Epithelial cell of proximal tubule (primary cell): ENCODE measurements at places on chromosomes 16 and 17.
A peak's percentile ranks its signal among the peaks of the same experiment; 100 is the strongest.

- DNase-seq: no peak
Observed at GRCh38 chr17:62573480-62574117, 53.9 kb upstream of the MRC2 start.

- no peak for DNase-seq
Observed at GRCh38 chr16:22901563-22901962, 87.6 kb downstream of the HS3ST2 start.

- DNase-seq: no peak
Observed at GRCh38 chr17:81558941-81559806, 7.0 kb upstream of the FAAP100 start.

GRCh38 chr16:75011634-75012307 is 12.9 kb downstream of the ZNRF1 start:
- peak; percentile 51 for DNase-seq

- DNase-seq: no peak
Observed at GRCh38 chr16:50478773-50479149, 69.4 kb upstream of the NKD1 start.

DNA sequence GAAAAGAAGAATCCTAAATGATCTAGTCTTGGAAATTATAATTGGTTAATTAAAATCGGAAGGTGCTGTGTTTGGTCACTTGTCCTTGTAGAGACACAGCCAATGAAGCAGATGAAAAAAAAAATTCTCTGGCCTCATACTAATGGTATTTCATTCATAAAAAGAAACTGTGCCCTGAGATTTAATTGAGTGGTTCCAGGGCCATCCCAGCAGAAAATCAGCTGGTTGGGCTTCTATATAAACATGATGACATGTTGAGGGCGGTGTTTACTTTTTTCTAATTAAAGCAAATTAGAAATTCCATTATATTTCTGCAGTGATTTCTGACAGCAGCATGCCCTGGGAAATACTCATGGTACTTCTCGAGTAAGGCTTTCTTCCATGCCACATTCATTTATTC is 191.9 kb upstream of the KCNJ16 start:
- DNase-seq: no peak

DNA sequence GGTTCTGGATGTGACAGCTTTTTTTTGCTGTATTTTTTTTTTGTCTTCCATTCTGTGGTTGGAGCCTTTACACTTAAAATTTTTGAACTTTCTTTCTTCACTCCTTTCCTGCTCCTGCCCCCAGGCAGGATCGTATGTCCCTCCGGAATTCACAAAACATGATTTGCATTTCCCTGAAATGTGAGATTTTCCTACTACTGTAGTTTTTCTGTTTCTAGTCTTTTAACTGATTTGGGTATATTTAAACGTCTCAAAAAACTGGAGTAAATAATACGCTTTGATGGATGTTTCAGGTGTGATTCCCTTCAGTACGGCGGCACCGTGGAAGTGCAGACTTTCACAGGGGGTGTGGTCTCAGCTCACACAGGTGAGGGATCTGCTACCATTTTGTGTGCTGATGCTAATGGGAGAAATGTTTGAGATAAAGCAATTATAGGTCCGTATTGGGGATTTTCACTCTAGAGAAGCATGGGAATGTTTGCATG is 686 bp downstream of the SRCAP start:
- no peak for DNase-seq

GRCh38 chr17:6534846-6535514 is 21.4 kb downstream of the PITPNM3 start:
- DNase-seq: no peak

GRCh38 chr17:40457369-40457768 is 14.1 kb downstream of the IGFBP4 start:
- DNase-seq: no peak

DNA sequence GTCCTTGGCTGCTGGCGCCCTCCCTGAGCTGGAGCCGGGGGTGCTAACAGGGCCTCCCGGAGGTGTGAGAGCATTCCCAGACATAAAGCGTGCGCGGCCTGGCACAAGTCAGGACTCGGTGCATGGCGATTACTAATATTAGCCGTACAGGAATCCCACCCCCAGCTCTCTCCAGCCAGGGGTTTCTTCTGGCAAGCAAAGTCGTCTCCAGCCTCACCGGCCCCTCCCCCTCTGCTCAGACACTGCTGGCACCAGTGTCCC is 5.0 kb downstream of the CASKIN1 start:
- no peak for DNase-seq

GRCh38 chr16:760065-760464 is 469 bp upstream of the MSLN start:
- DNase-seq: no peak

- no peak for DNase-seq
Observed at GRCh38 chr17:46039592-46040186, 40.6 kb downstream of the STH start.

DNA sequence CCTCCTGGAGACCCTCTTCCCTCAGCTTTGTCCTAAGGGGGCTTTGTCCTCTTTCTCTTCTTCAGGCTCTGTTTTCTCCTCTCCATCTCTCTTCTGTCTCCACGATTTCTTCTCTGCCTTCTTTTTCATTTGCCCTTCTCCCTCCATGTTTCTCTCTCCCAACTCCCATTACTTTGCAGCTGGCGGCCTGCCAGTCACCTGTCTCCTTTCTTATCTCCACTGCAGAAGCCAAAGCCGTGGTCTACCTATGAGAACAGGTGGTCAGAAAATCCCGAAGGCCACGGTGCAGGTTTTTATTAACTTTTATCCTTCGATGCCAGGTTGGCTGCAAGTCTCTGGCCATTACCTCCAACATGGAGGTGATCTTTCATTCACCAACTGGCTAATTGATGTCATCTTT is 45.1 kb downstream of the FZD2 start:
- DNase-seq: no peak

DNA sequence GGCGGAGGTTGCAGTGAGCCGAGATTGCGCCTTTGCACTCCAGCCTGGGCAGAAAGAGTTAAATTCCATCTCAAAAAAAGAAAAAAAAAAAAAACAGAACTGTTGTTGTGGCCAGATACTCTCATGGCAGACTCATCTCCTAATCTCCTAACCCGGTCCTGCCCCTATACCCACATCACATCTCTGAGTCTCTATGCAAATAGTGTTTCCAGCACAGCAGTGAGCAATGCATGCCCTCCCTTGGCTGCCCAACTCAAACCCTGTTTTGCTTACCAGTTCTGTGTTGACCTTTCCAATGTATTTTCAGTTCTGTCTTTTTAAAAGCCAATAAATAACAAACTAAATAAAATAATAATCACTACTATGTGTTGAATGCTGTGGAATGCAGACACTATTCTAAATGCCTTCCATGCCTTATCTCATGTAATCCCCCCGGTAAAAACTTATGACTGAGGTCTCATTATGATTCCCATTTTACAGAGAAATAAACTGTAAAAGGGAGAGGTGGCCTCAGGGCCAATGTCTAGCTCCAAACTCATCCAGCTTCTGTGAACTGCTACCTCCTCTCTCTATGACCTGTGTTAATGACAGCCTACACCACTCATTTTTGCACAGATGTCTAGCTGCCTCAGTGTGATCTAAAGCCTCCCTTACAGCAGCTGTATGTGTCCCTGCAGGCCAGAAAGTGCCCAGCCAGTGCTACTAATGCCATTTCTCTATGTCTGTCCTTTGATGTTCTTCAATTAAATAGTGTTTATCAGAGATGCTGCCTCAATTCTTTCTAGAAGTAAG is 289.8 kb downstream of the HS3ST3B1 start:
- no peak for DNase-seq

- DNase-seq: no peak
Observed at GRCh38 chr17:66548158-66548557, 245.7 kb downstream of the PRKCA start.

- DNase-seq: peak; percentile 69
Observed at GRCh38 chr16:80167657-80168390, 373.0 kb upstream of the DYNLRB2 start.

DNA sequence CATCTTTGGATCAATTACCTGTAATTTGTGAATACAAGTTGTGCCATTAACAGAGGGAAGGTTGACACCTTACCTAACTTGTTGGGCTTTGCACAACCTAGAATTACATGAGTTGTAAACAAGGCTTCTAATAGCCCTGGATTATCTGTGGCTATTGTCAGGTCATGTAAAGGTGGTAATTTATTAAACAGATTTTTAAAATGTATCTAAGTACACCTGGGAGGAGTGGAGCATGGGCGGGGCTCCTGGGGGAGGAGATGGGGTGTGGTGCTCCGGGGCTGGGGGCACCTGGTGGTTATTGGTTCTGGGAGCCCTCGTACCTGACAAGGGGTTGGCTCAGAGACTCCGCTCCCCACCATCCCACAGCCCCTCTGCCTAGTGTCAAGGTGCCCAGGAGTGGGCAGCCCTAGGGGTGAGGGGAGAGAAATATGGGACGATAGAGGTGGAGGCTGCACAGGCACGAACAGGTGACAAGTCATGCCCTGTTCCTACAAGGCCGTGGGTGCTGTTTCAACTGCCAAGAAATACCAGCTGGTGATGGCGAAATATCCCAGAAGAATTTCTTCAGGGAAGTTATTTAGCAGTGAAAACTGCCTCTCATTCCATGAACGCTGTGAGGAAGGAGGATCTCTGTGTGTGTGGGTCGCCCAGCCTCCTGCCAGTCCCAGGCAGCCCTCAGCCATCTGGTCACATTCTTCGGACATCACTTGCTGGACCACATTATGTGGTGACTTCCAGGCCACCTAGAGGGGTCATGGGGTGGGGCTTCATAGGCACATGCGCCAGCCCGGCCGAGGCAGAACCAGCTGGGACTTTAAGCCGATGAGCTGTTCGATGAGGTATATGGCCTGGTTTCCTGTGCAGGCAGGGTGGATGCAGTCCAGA is 55.5 kb upstream of the IRX3 start:
- DNase-seq: no peak

GRCh38 chr16:3356118-3356517 is 429 bp downstream of the OR2C1 start:
- no peak for DNase-seq

DNA sequence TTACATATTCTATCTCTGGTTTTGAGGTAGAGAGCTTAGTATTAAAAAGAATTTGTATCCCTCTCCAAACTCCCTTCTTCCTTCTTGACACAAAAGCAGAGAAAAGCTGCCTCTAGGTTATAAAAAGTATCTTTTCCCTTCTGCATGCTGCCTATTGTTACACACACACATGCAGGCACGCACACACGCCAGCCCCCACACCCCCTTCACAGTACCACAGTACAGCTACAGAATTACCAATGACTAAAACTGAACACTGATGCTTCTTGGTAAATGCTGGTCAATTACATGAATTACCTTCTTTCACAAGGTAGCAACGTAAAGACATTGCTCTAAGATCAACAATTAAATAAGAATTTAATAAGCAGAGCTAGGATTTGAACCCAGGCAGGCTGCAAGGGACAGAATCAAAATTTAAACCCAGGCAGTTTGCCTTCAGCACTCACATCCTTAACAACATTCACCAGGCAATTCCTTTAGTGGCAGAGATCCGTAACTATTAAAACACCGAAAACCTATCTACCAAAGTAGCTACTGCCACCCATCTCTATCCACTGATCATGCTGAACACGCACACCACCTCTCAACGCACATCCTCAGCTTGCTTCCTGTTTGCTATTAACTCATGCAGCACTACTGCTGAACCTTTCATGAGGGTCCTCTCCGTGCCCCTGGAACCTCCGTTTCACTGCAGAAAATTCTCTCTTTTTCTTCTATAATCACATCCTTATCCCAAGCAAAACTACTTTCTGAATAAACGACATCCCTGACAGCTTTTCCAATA is 37.8 kb downstream of the YWHAE start:
- DNase-seq: no peak

DNA sequence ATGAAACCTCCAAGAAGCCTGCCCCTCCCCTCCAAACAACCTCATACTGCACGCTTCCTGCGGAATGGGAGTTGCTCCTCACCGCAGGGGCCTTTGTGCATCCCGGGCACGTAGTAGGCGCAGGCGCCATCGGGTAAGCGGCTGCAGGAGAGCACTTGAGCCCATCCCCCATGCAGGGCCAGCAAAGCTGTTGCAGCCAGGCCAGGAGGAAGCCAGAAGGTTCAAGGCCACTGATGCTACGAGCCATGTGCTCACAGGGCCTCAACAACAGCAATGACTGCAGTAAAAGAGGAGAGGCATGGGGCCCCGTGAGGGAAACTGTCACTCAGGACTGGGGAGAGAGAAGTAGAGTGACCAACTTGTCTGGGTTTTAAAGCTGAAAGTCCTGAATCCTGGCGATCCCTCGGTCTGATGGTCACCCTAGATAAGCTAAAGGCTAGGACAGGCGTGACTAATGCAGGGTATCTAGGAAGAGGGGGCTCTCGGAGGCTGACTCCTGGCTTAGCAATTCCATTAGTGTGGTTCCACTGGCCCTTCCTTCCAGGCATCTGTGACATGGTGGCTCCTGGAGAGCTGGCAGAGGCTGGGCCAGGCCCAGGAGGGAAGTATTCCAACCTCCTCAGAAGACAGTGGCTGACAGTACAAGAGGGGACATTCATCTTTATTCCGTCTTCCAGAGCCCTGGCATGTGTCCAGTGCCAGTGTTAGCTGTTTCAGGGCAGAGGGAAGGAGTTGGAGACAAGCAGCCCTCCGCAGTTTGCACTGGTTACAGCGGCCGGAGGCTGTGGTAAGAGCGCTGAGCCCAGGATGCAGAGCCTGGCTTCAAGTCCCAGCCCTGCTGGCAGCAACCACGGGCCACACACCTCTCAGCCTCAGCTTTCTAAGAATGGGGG is 20.8 kb downstream of the GOSR2 start:
- no peak for DNase-seq

GRCh38 chr16:3089717-3090592 is 9.1 kb downstream of the ZSCAN10 start:
- DNase-seq: no peak

GRCh38 chr17:38617074-38617860 is 11.5 kb upstream of the SRCIN1 start:
- no peak for DNase-seq

DNA sequence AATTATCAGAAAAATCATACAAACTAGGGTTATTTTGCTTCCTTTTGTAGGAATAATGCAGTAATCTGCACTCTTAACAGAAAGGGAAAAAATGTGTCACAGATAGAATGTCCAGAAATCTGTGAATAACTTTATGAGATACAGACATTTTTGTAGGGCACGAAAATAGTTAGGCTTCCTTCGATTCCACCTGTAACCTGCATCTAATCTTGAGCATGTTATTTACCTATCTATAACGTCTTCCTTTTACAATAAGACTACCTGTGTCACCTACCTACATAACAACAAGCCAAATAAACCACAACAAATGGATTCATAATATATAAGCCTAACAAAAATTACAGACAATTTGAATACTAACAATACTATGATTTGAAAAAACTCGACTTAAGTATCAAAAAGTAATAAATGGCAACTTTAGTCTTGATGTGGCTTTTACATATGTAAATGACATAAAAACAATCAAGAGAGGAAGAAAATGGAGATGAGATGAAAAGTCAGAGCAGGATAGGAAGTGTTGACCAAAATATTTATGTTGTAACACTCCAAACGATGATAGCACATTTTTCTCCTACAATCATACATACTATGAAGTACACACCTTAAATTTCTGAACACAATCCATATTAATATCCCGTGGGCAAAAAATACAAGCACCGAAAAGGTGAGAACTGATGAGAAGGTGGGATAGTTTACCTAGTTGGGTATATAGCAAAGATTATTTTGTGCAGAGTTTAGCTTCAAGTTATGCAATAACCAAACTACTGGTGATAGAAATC is 2.5 kb downstream of the STAT5B start:
- DNase-seq: no peak
